Testis (tissue), 5 donors: ENCODE measurements at places on chromosomes 7 and 10.
A peak's percentile ranks its signal among the peaks of the same experiment; 100 is the strongest.

DNA sequence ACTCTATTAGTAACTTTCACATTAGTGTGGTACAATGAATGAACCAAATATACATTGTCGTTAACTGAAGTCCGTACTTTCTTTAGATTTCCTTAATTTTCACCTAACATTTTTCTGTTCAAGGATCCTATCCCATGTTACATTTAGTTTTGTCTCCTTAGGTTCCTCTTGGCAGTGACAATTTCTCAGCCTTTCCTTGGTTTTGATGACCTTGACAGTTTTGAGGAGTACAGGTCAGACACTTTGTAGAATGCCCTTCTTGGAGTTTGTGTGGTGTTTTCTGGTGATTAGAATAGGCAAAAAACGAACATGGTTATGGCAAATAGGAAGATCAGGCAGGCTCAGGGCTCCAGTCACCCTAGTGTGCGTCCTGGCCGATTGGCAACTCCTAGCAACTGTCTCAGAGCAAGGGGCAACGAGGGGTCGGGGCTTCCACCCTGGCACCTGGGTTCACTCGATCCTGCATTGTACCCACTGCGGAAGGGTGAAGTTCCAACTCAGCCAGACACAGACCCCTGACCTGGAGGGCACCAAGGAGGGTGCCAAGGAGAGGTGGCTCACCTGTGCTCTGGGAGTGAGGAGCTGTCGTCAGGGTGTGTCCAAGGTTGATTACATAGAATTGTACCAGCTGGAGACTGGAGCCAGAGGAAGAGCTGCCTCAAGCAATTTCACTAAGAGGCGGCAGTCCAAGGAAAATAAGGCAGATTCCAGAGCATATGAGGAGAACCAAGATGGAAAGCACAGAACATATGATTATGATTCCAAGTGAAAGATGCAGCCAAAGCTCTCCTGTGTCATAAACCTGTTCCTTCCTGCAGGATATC, 37.5 kb downstream of the PAPSS2 start:
- no peak for DNase-seq

- DNase-seq, result no peak
Measured at GRCh38 chr7:28258240-28258639, 77.6 kb upstream of the JAZF1 start.

DNA sequence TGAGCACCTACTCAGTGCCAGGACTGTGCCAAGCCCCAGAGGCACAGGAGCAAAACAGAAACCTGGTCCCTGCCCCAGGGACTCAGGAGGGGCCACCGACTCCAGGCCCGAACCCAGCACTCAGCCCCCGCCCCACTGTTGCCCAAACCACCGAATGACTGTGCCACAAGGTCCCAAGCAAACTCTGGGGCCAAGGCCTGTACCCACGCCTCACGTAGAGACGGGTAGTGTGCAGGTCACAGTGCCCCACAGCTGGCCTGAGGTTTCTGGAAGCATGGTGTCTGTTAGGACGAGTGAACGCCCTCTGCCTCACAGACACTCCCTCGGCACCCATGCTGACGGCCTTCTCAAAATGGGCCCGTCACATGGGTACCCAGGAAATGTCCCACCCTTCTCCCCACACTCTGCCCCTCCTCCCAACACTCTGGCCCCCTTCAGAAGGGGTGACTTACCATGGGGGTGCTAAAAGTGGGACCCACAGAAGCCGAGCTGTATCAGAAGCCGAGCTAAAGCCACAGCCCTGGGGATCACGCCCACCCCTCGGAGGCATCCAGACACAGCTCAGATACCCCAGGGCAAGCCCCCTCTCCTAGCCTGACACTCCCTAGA, 44.2 kb downstream of the CTBP2 start:
- no peak for DNase-seq

- DNase-seq, result no peak
Measured at GRCh38 chr10:120503689-120504088, 46.7 kb downstream of the PLPP4 start.

- no peak for DNase-seq
Measured at GRCh38 chr7:31202801-31203200, 137.7 kb downstream of the NEUROD6 start.

DNA sequence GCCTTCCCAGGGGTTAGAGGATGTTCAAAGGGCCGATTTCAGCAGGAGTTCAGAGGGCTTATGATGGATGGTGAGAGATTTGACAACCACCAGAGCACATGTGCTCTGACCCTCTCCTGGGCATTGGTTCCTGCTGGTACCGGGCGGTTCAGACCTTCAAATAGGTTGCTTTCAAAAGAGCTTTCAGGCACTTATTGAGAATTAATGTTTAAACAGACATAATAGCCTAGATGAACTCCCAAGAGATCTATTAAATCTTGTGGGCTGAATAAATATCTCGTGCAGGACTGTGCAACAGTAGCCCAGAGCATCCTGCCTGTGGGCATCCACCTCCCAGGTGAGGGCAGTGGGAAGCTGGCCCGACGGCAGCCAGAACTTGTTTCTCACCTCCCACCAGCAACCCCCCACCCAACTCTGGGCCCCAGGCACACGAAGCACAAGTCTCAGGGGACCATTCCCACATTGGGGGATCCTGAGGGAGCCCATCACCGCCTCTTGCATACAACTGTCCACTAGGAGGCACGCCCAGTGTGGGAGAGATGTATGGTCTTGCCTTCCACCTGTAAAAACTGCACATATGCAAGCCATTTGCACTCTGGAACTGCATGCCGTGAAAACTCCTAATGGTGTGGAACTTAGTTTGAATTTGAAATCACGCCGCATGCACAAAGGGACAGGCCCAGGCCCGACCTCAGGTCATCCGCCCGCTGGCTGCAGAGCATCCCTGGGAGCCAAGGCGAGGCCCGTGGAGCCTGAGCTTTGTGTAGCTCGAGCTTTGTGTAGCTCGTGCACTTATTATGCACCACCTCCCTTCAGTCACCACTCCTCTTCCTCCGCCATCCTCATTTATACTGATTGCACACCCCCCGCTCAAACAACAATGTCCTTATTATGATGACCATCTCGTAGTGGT, 147.8 kb downstream of the ADCY1 start:
- DNase-seq, result no peak

- no peak for DNase-seq
Measured at GRCh38 chr10:52563360-52563759, 209.2 kb downstream of the MBL2 start.

GRCh38 chr10:1896153-1896552, 158.8 kb upstream of the ADARB2 start:
- DNase-seq, result no peak

DNA sequence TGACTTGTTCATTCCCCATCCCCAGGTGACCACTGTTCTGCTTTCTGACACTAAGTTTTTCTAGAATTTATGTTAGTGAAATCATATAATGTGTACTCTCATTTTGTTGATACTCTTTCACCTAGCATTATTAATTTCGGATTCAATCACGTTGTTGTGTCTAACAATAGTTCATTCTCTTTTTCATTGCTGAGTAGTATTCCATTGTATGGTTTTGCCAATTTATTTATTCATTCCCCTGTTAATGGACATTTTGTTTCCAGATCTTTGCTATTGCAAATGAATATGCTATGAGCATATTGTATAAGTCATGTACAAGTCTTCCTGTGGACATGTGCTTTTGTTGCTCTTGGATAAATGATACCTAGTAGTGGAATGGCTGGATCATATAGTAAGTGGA, 146.4 kb downstream of the FAM204A start:
- DNase-seq, result no peak

GRCh38 chr10:77609781-77610272, 27.8 kb downstream of the KCNMA1 start:
- DNase-seq, result no peak

DNA sequence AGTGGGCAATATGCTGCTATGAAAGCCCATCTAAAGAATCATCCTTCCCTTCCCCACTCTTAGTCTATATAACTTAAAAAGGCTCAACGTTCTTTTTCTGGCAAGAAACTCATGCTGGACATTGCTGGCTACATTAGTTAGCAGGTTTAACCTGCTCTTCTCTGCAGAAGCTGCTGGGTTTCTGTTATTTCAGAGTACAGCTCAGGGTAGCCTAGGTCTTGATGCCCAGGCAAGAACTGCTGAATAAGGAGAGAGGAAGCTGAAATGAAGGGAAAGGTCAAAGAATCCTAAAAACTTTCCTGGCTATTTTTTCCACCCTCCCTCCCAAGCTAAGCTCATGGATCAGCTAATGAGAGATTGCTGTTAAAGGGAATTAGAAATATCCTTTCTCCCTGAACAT, 79.4 kb downstream of the ANKIB1 start:
- no peak for DNase-seq

GRCh38 chr10:59817773-59818172, 64.5 kb upstream of the MRLN start:
- peak; percentile 16 for DNase-seq

GRCh38 chr7:137696376-137696775, 150.4 kb downstream of the DGKI start:
- DNase-seq, result no peak

GRCh38 chr10:60820093-60820754, 41.9 kb downstream of the CDK1 start:
- DNase-seq, result no peak

DNA sequence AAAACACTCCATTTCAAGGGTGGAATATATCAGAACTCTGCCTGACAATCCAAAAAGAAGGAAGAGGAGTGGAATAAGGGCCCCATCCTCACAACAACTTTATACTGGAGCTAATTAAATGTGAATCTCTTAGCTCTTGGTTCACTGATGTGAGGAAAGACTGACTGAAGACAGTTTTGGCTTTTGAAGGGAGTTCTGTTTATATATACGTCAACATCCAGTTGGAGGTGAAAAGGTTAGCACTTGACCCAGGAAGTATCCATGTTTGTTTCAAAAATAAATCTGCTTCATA, 3.0 kb downstream of the HOXA1 start:
- DNase-seq, result no peak

DNA sequence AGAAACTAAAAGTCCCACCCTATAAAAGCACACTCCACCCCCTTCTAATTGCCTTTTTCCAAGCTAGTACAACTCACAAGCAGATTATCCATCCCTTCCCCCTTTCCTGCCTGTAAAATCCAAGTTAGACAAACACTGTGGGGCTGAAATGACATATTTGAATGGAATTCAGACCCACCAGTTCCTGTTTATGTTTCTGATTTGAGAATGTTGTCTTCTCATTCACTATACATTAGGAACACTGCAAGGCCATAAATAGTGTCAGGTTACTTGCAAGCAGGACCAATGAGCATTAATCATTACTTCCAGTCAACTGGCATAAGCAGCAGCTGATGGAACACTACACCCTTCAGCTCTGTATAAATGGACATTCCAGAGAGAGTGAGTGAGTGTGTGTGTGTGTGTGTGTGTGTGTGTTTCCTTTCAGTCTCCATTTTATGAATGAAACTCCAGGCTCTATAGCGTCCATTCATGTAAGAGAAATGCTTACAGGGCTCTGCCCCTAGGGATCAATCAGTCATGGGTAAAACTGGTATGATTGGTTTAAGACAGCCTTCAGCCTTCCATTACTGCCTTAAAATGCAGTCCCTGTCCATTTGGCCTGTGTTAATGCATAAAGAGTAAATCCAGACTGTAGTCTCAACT, 69.3 kb downstream of the ETV1 start:
- no peak for DNase-seq

DNA sequence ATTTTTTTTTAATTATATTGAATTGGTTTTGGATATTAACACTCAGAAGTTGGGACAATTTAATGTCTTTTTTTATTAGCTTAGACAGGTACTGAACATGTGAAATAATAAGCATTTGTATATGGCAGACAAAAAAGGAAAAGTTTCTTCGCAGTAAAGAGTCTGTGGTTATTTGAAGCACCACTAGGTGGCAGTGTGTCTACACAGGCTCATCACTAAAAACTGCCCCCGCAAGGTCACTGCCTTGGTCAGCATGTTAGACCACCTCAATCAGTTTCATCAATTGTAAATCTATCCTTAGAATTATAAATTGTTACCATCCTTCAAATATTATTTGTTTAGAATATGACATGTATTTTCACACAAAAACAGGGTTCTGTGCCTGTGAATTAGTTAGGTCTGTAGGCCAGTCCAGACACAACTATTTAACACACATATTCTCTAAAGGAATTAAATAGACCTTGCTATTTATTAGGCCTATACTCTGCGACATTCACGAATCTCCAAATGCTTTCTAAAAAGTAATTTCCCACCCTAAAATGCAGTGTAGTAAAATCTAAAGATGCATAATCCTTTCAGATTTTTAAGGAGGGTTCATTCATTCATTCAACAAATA, 17.0 kb downstream of the PNLIPRP3 start:
- DNase-seq, result peak; percentile 64

DNA sequence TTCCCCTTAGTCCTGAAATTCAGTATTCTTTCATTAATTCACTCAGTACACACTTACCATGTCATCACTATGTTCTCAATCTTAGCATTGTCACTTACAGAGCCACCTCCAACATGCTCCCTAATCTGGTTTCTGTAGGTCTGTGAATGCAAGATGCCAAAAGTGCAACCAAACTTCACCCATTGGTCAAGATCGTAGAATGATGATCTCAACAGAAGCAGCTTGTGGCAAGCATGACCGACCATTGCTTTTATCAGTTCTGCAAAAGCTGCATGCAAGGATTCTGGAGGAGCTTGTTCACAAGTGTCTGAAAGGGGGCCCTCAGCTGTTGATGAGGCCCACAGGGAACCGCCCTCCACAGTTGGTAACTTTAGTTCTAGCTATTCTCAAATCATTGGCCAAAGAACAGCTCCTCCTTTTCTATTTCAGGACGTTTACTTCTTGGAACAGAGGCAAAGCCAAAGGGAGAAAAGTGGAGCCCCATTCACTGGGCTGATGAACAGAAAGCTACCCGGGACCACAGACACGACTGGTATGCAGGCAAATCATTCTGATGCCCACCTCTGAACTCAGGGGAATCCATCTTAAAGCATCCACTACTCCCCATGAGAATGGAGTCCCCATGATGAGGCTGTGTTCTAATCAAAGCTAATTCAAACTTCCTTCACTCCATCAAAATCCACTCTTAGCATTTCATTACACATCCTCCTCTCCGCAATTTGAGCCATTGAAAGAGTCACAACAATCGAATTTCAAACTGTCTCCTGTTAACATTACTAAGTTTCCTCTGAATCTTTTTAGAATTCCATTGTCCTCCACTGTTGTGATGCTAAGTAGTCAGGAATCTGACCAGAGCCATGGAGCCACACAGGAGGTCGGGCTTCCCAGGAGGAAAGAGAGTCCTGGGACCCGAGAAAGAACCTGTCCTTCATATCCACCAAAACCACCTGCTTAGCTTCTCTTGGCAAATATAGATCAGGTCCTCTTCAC, 13.9 kb downstream of the GRB10 start:
- DNase-seq, result no peak

DNA sequence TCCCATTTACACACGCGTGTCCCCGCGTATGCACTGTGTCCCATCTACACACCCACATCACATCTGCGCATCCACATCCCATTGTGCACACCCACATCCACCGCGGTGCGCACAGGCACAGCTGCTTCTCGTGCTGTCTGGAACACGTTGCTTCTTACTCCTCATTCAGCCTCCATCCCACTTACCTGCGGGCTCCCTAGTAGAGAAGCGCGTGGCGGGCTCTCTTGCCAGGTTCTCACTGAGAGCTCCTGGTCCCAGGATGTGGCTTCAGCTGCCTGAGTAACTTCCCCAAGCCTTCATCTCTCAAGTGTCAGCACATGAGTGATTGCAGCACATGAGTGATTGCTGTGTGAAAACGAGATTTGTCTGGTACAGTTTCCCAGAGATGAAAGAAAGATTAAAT, 117.8 kb downstream of the TRRAP start:
- peak; percentile 10 for DNase-seq
